Mesangial cell (primary cell): ENCODE measurements at places on chromosomes 5 and 9. TPM values are rescaled to one million over a fixed set of nuclear protein-coding genes. Genes with fewer than 3 reads are reported as not detected.

PTPDC1 gene
- 6.5 and 7.9 TPM in 2 replicates for total RNA-seq

DYNC2I2 gene
- total RNA-seq = 103 and 125 TPM in 2 replicates

DEPDC1B gene
- 2.9 and 35.4 TPM in 2 replicates for total RNA-seq

OR2K2 gene
- 0.16 TPM in 1 of 2 replicates, not detected in the other for total RNA-seq

ANKS6 gene
- total RNA-seq = 24.1 and 39.4 TPM in 2 replicates

DRD1 gene
- total RNA-seq = not detected in 2 replicates
